H9 (cell line): ENCODE measurements at places on chromosomes 12 and 14. TPM values are rescaled to one million over a fixed set of nuclear protein-coding genes. Genes with fewer than 3 reads are reported as not detected.
A peak's percentile ranks its signal among the peaks of the same experiment; 100 is the strongest.

DNA sequence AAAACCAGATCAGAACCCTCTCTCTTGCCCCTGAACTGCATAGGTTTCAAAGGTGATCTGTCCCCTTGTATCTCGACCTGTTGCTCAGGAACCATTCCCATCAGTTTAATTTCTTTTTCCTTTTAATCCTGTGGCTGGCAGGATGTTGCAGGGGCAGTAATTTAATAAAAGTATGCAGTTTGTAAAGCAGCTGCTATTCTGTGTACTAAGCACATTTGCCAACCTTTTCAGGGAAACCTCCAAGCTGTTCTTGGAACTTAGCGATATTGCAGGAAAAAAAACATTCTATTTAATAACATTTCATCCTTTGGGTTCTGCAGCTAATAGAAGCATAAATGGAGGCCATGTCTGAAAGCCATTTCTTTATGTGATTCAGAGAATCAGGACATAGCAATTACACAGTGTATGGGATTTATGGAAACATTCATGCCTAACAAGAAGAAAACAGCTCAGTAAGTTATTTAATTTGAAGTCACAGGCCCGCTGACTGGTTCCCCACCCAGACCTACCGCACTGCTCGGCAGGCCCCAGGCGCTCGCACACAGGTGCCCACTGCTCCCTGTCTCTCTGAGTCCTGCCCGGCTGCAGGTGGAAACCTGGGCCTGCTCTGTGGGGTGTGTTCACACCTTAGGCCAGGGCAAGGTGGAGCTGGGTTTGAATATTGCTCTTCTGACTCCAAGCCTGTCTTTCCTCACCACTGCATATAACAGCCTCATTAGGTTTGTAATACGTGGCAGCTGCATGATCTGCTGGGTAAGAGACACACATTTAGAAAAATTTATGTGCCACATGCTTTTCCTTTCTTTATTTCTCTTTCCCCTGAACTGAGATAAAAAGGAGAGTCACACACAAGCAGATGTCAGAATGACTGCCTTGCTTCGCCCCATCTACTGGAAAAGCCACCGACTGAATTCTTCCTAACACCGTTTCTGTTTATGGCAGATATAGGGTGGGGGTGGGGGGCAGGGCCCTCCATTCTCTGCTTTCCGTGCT lies 119.7 kb downstream of the SLC25A47 start:
- no peak for DNase-seq

DNA sequence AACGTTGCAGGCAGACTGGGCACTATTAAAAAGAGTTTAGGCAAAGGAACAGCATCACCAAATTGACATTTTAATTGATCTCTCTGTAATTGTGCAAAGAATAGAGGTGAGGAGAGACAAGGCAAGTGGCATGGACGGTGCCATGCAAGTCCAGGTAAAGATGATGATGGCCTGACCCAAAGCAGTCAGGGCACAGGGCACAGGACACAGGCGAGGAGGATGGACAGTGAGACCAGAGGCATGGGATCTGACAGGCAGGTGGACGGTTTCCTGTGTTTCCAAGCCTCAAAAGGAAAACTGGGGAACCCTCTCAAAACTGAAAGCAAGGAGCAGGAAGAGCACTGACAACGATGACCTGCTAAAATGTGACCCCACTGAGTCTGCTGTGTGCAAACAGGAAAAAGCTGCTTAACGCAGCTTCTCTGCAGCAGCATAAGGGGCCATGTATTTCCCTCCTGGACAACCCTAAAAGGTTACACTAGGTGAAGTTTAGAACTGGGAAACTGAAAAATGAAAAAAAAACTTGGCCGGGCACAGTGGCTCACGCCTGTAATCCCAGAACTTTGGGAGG lies 50.9 kb downstream of the CLIP1 start:
- no peak for DNase-seq

DNA sequence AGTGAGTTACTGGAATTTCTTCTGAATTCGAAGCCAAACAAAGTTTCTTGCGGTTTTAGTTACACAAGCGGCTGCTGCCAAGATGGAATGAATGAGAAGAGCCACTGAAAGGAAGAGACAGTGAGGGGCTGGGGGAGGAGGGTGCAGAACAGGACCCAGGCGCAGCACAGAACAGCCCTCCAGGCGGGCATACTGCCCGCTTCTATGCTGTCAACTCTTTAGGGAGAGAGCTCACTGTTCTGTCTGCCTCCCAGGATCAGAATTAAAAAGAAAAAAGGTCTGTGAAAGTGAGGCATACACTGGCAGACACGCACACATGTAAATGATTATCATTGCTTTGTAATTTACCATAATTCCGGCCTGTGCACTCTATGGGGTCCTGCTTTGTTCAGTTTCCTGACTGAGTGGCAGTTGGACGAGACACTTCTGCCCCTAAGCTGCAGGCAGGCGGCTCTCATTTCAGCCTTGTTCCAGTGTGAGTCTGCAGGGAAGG lies 231.6 kb downstream of the CACNA1C start:
- DNase-seq, result no peak

- DNase-seq, result no peak
Measured at GRCh38 chr12:32108787-32109186, 2.1 kb downstream of the BICD1 start.

- DNase-seq, result no peak
Measured at GRCh38 chr14:49164074-49164473, 422.1 kb downstream of the RPS29 start.

DNA sequence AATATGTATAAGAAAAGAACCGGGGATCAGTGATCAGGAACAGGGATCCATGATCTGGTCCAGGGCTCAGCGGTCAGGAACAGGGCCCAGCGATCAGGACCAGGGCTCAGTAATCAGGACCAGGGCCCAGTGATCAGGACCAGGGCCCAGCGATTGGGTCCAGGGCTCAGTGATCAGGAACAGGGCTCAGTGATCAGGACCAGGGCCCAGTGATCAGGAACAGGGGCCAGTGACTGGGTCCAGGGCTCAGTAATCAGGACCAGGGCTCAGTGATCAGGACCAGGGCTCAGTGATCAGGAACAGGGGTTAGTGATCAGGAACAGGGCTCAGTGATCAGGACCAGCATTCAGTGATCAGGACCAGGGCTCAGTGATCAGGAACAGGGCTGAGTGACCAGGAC lies 56.3 kb downstream of the TMEM121 start:
- peak; percentile 29 for DNase-seq

GRCh38 chr12:105986779-105987684 lies 151.7 kb downstream of the NUAK1 start:
- DNase-seq, result no peak

DNA sequence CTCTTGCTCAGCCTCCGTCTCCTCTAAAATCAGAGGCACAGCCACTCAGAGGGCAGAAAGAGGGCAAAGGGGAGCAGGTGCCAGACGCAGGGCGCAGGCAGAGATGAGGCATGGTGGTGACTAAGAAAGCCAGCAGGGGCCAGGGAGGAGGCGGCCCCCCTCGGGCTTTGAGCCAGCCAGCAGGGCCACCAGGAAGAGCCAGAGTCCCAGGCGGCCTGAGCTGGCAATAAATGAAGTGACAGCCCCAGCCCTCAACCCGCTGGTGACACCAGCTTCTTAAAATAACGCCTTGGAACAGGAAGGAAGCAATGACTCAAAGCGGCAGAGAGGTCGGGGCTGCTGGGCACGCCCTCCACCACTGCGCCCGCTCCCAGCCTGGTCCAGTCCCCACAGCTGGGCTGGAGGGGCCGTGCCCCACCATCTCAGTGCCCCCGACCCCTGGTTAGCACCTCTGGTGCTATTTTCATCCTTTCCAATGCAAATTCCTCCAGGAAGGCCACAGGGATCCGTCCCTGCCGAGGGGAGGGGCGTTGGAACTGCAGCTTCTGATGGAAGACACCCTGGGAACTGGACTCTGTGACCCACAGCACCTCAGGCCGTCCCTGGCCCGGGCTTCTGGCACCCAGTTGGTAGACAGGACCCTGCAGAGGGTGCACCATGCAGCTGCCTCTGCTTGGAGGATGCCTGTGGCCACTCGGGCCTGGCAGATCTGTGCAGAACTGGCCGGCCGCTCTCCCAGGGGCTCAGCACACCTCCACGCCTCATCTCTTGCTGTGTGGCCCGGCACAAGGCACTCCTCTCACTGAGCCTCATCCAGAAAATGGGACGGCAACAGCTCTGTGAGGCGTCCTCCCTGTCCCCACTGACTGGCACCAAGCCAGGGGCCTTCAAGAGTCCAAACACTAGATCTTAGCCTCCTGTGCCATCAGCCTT lies 113.7 kb downstream of the NCOR2 start:
- no peak for DNase-seq

DNA sequence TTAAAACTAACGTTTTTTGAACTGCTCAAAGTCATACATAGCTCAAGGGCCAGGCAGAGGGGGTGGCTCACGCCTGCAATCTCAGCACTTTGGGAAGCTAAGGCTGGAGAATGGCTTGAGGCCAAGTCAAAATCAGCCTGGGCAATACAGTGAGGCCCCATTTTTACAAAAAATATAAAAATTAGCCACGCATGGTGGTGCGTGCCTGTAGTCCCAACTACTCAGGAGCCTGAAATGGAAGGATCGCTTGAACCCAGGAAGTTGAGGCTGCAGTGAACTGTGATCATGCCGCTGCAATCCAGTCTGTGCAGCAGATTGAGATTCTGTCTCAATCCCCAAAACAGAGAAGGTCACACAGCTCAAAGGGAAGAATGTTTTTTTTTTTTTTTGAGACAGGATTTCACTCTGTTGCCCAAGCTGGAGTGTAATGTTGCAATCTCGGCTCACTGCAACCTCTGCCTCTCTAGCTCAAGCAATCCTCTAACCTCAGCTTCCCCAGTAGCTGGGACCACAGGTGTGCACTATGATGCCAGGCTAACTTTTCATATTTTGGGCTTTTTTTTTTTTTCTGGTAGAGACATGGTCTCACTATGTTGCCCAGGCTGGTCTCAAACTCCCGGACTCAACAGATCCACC lies 2.9 kb downstream of the RBM23 start:
- DNase-seq, result no peak

- no peak for DNase-seq
Measured at GRCh38 chr12:108668542-108668941, 34.8 kb upstream of the SELPLG start.

DNA sequence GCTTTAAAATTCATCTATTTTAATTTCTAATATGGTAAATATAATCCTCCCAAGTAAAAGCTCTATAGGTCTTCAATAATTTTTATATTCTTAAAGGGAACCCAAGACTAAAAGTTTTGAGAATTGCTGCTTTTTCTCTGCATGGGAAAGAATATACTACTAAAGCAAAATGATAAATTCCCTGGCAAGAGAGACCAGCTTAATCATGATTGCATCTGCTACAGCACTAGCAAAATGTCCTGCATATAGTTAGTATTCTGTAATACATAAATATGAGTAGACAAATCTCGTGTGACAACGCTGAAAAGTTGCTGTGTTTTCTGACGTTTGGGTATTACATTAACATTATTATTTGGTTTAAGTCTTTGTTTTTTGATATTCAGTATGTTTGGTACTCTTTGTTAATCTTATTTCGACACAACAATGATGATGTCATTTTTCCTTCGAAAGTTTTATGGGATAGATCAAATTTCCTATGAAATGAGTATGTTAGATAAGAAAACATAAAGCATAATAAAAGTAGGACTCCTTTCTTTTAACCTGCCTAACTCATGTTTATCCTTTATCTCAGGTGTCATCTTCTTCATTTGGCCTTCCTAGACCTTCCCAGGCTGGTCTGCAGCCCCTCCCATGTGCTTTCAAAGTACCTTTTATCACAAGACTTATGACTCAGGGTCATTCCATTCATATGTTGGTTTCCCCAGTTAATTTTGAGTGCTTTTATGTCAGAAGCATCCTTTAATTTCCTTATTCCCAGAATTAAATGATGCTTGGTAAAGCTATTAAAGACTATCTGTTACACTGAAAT lies 321.9 kb downstream of the RAD51B start:
- no peak for DNase-seq

DNA sequence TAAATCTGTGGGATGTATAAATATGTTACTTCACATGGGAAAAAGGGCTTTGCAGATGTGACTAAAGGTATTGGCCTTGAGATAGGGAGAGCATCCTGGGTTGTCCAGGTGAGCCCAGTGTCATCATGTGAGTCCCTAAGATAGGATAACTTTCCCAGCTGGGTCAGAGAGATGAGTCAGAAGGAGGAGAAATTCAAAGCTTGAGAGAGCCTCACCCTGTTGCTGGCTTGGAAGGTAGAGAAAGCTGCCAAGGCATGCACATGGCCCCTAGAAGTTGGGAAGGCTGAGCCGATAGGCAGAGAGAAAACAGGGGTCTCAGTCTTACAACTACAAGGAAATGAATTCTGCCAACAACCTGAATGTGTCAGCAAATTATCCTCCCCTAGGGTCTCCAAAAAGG lies 213.0 kb downstream of the ADGRD1 start:
- DNase-seq, result no peak

GRCh38 chr14:105281371-105282097 lies 19.3 kb downstream of the BRF1 start:
- no peak for DNase-seq

DNA sequence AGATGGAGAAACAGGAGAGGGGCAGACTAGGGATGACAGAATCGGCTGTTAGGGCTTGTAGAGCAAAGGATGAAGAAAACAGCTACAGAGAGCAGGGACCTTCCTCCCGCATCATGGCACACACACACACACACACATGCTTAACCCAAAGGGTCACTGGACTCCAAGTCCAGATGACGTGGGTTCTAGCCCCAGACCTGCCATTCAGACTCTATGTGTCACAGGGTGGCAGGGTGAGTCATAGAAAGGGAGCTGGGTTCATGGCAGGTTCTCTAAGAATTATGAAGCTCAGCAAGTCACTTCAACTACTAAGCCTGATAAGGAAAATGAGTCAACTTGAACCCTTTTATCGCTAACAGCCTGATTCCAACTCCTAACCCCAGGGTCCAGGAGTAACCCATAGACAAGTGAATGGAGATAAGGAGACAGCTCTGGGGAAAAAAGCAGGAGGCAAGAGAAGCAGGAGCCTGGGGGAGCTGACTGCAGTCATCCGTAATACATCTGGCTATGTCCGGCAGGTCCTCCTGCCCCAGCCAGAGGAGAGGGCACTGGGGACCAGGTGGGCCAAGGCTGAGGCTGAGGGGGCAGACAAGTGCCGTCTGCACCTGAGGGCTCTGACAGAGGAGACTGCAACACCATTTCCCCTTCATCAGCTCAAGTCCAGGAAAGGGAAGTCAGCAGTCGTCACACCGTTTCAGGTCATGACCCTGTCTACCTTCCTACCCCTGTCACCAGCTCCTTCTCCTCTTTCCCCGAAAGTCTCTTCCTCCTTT lies 3.6 kb upstream of the TNFRSF1A start:
- no peak for DNase-seq

DNA sequence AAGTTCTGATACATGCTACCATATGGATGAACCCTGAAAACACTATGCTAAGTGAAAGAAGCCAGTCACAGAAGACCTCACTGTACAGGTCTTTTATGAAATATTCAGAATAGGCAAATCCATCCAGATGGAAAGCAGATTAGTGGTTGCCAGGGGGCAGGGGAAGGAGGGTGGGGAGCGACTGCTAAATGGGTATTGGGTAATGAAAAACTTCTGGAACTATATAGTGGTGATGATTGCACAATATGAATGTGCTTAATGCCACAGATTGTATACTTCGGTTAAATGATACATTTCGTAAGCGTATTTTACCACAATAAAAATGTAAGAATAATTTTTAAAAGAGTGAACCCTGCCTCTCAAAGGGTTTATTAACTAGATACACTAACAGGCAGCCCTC lies 11.8 kb upstream of the KSR2 start:
- no peak for DNase-seq

Gene TSPAN19
- total RNA-seq, result not detected in 2 replicates

Gene COPZ1
- 104 TPM in 2 replicates for total RNA-seq

Gene PPP1R1A
- 4.3 and 8.5 TPM in 2 replicates for total RNA-seq

Gene CIROP
- not detected in 2 replicates for total RNA-seq

Gene NPFF
- total RNA-seq, result not detected in 2 replicates

Gene CEBPE
- total RNA-seq, result not detected in 2 replicates

Gene GALNT8
- total RNA-seq, result 5.4 and 5.9 TPM in 2 replicates
